ENCODE measurements at places on chromosomes 16 and 17.
A peak's percentile ranks its signal among the peaks of the same experiment; 100 is the strongest.

DNA sequence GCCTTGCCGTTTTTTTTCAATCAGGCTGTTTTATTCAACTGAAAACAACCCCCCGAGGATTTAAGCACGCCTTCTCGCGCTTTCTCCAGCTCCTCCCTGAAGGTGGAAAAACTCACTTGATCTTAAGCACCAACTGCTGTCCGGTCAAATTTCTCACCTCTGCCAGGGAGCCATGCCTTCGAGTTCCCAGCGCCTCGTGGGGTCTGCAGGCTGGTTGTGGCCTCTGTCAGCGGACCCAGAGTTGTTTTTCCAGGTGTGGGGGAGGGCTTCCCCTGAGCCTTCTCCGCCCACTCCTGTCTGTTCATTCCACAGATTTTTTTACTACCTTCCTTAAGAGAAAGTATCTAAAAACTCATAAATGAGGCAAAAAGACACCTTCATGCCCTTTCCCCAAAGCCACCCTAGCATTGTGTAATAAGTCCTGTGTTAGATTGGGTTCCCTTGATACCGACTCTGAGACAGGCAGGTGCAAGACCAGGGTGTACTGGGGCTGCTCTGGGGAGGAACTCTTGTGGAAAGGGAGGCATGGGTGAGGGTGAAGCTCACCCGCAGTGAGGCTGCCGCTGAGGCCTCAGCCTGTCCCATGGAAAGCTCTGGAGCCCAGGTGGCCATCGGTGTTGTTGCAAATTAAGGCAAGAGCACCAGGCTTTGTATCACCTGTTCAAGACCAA is 101.6 kb downstream of the AXIN2 start:
- no peak for DNase-seq

DNA sequence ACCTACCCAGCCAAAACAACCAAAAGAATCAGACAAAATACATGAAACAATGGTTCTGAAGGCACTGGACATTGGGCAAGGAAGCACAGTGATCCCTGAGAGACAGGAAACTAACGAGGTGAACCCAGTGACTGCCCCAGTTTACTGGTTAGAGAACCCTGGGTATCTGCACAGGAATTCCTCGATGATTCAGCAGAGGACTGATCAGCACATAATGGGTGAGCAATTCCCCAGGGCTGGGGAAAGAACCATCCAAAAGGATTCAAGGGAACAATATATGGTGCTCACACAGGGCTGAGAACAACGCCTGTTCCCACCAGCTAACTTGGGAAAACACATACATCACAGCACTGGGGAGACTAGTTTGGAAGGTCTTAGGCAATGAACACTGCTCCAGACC is 167.2 kb downstream of the PARN start:
- DNase-seq = no peak

GRCh38 chr17:3015890-3016289 is 47.5 kb downstream of the OR1D5 start:
- no peak for DNase-seq

DNA sequence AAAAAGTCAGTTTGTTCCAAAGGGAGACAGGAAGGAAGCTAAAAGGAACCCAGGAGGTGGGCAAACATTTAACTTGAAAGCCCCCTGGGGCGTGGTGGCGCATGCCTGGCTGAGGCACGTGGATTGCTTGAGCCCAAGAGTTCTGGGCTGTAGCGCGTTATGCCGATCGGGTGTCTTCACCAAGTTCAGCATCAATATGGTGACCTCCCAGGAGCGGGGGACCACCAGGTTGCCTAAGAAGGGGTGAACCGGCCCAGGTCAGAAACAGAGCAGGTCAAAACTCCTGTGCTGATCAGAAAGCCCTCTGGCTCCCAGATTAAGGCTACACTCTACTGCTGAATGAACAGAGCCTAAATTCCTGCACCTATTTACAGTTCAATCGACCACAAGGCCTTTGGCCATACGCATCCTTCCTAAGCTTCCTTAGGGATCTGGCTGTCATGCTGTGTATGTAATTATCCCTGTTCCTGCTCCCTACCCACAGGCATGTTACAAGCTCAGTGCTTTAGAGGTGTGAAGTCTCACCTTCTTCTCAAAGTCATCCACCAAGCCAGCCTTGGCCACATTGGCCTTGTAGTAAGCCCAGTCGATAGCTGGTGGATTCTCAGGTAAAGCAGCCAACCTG is 5.0 kb downstream of the ATP5PD start:
- DNase-seq = no peak

DNA sequence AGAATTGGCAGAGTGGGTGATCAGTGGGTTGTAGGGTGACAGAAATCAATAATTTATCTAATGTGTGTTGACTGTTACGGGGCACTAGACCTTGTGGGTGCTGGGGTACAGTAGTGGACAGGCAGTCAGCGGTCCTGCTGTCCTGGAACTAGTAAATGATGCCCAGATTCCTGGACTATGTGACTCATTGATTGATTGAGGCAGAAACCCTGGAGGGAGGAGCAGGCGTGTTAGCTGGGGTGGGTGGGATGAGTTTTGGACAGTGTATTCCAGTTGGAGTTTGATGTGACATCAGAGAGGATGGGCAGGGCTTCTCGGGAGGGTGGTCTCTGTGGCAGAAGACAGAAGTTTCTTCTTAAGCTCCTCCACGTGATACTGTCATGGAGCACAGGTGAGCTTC is 24.4 kb downstream of the PRMT7 start:
- DNase-seq = no peak

GRCh38 chr17:74795327-74796020 is 19.3 kb upstream of the NAT9 start:
- no peak for DNase-seq

GRCh38 chr17:48601539-48602425 is 3.0 kb downstream of the HOXB6 start:
- no peak for DNase-seq

GRCh38 chr17:71283486-71283885 is 837.3 kb upstream of the SOX9 start:
- DNase-seq = no peak

GRCh38 chr16:79651363-79651762 is 50.8 kb upstream of the MAF start:
- no peak for DNase-seq

DNA sequence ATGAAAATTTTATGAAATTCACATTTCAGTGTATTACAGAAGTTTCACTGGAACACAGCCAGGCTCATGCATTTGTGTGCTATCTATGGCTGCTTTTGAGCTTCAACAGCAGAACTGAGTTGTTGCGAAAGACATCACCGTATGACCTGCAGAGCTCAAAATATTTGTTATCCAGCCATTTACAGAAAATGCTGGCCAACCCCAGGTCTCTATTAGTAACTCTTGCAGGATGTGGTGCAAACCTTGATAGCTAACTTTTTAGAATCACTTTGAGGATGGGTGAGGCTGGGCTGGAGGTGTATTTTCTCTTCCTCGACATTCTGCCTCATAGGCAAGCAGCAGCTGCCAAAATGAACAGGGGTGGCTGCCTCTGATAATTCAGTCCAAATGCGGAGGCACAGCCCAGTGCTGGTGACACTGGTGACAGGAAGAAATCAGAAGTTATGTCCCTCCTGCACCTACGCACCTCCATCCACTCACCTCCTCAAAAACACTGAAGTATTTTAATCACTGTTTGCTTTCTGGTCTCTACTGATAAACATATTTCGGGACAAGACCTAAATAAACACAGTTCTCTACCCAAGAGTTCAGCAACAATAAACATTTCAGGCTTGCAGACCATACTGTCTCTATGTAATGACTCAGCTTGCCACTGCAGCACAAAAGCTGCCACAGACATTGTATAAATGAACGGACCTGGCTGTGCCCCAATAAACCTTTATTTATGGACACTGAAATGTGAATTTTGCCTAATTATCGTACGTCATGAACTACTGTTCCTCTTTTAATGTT is 28.5 kb downstream of the ARHGAP17 start:
- DNase-seq = no peak

- DNase-seq = no peak
Observed at GRCh38 chr16:8569650-8570346, 20.5 kb downstream of the TMEM114 start.

GRCh38 chr17:29195465-29196081 is 15.4 kb upstream of the MYO18A start:
- DNase-seq = no peak

GRCh38 chr17:69047368-69048263 is 13.1 kb downstream of the ABCA9 start:
- DNase-seq = no peak

DNA sequence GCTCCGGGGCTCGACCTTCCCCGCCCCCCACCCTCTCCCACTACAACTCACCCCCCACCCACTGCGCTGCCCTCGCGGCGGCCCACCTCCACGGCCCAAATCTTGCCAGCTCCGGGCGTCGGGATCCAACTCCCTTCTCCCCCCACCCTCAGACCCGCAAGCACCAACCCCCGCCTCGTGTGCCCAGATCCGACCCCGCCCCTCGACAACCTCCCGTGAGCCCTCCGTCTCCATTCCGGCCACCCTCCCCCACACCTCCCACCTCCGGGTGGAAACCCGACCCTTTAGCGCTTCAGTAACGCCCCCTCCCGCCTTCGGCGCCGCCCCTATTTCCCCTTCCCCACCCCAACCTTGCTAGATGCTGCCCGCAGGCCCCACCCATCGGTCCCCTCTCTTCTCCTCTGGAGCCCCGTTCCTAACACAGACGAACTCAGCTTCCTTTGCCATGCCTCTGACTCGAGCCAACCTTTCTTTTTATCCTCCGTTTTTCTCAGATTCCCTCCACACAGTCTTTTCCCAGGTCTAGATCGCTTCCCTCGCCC is 717 bp downstream of the UBE2Z start:
- peak; percentile 67 for DNase-seq

DNA sequence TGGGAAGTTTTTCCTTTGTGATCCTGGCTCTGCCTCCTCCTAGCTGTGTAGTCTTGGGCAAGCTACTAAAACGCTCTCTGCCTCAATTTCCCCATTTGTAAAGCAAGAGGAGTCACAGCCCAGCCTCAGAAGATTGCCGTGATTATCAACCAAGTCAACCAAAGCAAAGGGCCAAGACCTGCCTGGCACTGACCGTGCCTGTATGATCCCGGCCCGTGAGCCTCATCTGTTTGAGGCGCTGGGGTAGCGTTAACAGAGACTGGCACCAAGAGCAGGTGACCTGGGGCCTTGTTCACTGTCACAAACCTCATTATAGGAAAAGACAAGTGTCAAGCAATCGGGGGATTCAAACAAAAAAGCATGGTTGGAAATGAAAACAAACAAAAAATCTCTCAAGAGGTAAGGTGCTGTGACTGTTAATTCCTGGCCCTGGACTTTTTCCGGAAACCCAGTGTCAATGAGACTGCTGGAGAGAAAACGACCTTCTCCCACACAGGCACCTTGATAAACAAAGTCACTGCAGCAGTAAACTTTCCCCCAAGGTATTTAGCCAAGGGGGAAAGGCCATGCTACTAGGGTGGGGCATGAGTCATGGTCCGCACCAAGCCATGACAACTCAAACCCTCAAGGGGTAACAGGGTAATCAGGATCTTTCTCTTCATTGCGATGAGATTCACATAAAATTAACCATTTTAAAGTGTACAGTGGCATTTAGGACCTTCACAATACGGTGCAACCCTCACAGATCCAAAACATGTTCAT is 5.4 kb downstream of the MEAK7 start:
- no peak for DNase-seq

DNA sequence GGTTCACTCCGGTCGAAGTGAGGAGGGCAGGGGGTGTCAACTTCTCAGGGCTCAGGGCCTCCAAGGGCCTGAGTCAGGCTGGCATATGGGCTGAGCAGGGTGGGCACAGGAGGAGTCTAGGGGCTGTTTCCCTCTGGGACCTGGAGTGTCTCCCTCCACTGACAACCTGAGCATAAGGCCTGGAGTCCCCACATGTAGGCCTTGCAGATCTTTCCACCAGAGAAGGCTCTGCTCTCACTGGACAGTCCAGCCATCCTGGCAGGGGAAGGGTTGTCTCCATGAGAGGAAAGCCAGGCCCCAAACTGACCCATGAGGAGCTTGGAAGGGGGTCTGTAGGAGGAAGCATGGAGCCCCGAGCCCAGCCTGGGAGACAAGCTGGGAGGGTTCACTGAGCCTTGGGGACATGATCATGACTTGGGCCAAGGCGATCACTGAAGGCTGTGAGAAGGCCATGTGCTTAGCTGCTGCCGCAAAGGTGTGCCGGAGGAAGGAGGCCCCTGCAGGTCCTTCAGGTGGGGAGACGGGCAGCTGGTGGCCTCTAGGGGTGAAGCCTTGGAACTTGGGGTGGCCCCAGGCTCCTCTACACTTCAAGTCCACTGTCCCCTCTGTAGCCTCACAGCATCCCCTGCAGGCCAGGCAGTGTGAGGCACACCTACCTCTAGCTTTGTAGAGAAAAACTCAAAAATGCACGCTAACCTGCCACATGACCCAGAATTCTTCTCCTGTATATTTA is 9.9 kb downstream of the CMTM2 start:
- DNase-seq = peak; percentile 43

GRCh38 chr16:75558846-75559401 is 2.9 kb upstream of the TMEM231 start:
- no peak for DNase-seq

- DNase-seq = no peak
Observed at GRCh38 chr17:63431939-63432804, 13.9 kb downstream of the CYB561 start.

DNA sequence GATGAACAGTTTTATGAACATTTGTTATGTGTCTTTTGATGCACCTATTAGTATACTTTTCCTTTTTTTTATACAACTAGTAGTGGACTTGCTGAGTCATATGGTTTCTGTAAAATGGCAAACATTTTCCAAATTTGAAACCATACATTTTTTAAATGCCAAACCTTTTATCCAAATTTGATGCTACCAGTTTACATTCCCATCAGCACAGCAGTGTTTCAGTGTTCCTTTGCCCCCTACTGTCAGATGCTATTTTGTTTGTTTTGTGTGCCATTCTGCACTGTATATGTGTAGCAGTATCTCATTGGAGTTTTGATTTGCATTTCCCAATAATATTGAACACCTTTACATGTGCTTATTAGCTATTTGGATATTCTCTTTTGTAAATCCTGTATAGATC is 219.4 kb downstream of the TANC2 start:
- no peak for DNase-seq

- no peak for DNase-seq
Observed at GRCh38 chr17:32927724-32928585, at the start of gene TMEM98. Gene TMEM98, plus strand, starts transcription at chr17:32928153. Its CDS starts 3,376 bp downstream, at chr17:32931529.

DNA sequence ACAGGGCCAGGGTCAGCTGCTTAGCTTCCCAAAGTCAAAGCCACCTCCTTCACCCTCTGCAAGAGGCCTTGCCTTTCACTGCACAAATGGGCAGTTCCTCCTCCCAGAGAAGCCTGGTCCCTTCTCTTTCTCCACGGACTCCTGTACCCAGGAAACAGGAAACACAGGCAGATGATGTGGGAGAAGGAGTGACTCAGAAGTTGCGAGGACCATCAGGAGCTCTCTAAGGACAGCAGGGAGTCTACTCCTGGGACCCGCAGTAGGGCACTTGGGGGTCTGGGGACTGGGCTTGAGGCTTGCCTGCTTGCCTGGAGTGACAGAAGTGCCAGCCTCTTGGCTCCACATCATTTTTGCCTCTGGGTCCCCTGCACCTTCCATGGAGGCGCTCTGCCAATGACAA is 47.4 kb upstream of the KSR1 start:
- no peak for DNase-seq

GRCh38 chr17:35947156-35947585 is 3.7 kb upstream of the LYZL6 start:
- peak; percentile 30 for DNase-seq

All from GM19239 (cell line).